Spinal cord (tissue), 10 donors: ENCODE measurements at places on chromosomes 5 and 9.

- DNase-seq = no peak
These were observed 15.6 kb downstream of the CIZ1 start for GRCh38 chr9:128175726-128176125.

GRCh38 chr9:27089706-27090105 is 19.3 kb upstream of the TEK start:
- no peak for DNase-seq

GRCh38 chr5:24294333-24294732 is 350.4 kb downstream of the CDH10 start:
- DNase-seq = no peak

DNA sequence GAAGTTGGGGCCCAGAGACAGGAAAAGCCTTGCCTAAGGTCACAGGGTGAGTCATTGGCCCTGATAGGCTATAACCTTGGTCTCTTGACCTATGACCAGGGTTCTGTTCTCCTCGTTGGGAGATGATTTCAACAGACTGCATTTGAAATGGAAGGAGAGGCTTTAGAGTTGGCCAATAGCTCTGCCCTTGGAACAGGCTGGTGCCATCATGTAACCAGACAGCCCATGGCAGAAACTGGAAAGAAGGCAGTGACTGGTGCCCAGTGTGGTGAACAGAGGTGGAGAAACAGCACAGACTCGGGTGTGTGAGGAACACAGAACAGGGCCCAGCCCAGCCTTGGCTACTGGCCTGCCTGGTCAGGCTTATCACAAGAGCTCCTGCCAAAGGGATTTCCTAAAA is 109.8 kb upstream of the SLC25A48 start:
- no peak for DNase-seq

- DNase-seq = peak; percentile 47
These were observed 74.7 kb downstream of the KIF24 start for GRCh38 chr9:34254141-34254913.

DNA sequence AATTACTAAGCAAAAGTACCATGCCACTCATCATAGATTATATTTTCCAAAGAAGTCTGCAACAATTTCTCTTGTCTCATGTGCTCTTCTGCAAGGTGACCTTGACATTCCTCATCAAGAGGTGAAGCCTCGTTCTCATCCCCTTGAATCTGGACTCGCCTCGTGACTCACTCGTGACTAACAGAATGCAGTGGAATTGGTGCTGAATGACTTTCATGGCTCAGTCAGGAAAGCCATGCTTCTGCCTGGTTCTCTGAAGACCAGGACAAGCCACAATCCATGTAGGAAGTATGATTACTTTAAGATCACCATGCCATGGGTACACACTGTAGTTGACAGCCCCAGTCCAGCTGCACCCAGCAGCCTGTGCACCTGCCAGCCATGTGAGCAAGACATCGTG is 335.8 kb downstream of the GADD45G start:
- DNase-seq = no peak

GRCh38 chr5:124872086-124872485 is 125.6 kb upstream of the ZNF608 start:
- no peak for DNase-seq

GRCh38 chr9:91346644-91347043 is 15.1 kb downstream of the AUH start:
- no peak for DNase-seq

GRCh38 chr9:121551985-121552753 is 52.5 kb upstream of the GGTA1 start:
- no peak for DNase-seq

GRCh38 chr5:91101600-91102379 is 281.3 kb downstream of the ARRDC3 start:
- DNase-seq = peak; percentile 92

GRCh38 chr9:91137391-91137790 is 224.3 kb downstream of the AUH start:
- DNase-seq = no peak

DNA sequence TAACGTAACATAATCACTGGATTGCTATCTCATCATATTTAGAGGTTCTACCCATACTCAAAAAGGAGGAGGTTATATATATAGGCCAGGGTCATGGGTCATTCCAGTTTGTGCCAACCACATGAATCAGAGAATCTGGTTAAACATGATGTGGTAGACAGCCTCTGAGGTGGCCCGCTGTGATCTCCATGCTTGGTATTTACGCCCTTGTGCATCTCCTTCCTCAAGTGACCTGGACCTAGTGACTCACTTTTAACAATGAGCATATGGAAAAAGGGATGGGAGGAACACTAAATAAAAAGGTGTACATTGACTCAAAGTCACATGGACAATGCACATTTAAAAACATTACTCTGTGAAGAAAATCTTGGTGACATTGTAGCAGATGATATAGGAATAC is 77.7 kb upstream of the CTNND2 start:
- no peak for DNase-seq

DNA sequence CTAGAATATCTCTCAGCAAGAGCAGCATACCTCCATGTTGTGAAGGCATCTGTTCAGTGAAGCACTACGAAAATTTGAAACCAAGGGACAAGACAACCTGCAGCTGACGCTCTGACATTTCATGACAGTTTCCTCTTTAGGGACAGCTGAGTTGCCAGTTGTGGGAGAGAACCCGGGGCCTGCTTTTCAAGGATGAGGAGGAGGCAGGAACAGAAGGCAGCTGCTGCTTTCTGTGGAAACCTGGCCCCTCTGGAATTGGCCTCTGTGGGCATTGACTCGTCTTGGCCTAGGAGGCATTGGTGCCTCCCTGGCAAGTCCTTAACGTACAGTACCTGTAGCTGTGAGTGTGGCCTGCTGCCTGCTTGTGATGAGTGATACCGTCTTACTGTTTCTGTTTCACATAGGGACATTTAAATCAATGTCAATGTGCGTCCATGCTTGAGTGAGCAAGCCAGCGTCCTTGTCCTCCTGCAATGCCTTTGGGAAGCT is 21.6 kb downstream of the SLC46A2 start:
- no peak for DNase-seq

DNA sequence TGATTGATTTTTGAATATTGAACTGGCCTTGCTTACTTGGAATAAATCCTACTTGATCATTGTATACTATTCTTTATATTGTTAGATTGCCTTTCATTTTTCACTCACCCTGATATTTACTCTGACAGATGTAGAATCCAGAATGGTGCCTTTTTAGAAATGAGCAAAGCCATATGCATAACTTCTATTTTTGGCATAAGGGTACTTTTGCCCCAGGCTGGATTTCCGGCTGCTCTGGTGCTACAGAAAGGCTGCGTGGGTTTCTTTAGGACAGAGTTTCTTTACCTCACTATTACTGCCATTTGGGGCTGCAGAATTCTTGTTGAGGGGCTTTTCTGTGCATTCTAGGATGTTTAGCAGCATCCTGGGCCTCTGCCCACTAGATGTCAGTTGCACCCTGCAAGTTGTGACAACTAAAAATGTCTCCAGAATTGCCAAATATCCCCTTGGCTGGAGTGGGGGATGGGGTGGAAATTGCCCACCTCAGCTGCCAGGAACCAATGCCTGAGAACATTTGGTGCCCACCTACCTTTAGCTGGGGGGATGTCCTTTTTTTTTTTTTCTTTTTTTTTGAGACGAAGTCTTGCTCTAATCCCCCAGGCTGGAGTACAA is 50.1 kb downstream of the SLC36A1 start:
- no peak for DNase-seq

DNA sequence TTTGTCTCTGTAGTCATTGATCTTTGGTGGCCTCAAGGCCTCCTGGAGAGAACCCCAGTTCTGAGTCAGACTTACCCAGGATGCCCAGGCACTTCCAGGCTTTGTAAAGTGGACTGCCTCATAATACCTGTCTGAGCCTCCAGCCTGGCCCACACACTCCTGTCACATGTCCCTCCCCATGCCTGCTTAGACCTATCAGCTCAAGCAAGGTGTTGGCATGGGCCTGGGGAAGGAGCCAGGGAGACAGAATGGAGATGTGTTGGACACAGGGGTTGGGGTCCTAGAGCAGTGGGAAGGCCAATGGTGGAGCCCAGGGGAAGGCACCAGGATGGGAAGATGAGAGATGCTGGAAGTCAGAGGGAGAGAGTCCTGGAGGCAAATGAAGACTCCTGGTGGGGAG is 136.2 kb downstream of the CFAP90 start:
- DNase-seq = no peak

GRCh38 chr5:54388409-54388808 is 67.1 kb upstream of the HSPB3 start:
- DNase-seq = no peak

DNA sequence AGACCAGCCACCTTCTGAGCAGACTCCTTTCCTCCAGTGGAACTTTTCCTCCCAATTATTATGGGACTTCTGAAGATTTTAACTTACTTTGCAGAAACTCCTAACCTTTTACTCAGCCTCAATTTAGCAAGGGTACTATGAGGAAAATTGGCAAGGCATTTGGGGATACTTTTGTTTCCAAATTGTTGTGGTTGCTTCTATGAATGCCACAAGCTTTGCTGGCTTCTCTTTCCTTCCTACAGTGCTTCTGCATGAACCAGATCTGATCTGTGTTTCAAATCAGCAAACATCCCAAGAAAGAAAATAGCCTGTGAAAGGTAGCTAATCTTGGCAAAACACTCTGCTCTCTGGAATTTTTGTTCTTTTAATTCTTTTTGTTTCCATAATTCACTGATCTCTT is 57.3 kb upstream of the TAF11L2 start:
- no peak for DNase-seq

DNA sequence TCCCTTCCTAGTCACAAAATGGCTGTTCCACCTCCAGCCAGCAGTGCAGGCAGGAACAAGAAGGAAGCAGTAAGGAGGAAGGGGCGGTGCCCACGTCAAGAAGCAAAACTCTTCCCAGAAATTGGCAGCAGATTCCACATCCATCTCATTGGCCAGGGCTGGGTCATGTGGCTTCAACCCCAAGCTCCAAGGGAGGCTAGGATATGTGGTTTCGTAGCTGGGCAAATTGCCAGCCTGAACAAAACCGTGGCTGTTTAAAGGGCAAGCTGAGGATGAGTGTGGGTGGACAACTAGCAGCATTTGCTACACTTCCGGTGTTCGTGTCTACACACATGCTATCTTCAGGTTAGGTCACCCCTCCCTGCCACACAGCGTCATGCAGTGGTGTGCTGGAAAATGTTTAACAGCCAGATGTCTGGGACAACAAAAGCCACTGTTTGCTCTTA is 92.1 kb upstream of the MAP1B start:
- peak; percentile 89 for DNase-seq

DNA sequence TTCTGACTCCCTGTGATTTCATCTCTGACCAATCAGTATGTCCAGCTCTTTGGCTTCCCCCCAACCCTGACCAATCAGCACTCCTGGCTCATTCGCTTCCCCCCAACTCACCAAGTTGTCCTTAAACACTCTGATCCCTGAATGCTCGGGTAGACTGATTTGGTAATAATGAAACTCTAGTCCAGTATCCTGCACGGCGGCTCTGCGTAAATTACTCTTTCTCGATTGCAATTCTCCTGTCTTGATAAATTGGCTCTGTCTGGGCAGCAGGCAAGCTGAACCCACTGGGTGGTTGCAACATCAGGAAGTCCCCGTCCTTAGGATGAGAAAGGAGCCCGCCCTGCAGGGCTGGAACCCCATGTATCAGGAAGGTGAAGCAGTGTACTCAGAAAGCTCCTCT is 10.4 kb downstream of the FCN2 start:
- DNase-seq = no peak

GRCh38 chr5:19235101-19235584 is 752.9 kb downstream of the CDH18 start:
- DNase-seq = no peak

DNA sequence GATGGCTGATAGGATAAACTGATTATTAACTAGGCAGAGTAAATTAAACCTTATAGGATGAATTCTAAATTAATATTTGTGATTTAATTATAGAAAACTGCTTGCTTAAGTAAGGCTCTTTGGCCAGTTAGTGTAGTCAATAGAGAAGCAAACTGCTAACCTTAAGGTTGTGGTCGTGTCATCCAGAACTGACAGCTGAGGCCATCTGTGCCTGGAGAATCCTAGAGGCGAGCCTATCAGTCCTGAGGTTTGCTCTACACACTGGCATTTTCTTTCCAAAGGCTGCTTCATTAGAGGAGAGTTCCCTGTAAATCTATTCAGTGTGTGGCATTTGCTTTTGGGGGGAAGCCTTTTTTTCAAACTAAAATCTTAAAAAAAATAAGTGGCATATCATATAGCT is 169.2 kb downstream of the MEF2C start:
- no peak for DNase-seq

DNA sequence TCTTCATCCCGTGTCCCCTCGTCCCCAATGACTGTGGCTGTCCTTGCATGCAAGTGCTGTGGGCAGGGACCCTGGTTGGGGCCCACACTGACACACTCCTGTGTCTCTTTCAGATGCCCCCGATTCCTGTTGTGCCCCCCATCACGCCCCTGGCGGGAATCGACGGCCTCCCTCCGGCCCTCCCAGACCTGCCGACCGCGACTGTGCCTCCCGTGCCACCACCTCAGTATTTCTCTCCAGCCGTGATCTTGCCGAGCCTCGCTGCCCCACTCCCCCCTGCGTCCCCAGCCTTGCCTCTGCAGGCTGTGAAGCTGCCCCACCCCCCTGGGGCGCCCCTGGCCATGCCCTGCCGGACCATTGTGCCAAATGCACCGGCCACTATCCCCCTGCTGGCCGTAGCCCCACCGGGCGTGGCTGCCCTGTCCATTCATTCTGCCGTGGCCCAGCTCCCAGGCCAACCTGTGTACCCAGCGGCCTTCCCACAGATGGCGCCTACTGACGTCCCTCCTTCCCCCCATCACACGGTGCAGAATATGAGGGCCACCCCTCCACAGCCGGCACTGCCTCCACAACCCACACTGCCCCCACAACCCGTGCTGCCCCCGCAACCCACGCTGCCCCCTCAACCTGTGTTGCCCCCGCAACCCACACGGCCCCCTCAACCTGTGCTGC is 75.0 kb downstream of the WNK2 start:
- DNase-seq = no peak

- no peak for DNase-seq
These were observed 127.7 kb upstream of the BASP1 start for GRCh38 chr5:17089690-17090089.

- DNase-seq = no peak
These were observed 80.1 kb upstream of the TNFAIP8 start for GRCh38 chr5:119275601-119276173.

DNA sequence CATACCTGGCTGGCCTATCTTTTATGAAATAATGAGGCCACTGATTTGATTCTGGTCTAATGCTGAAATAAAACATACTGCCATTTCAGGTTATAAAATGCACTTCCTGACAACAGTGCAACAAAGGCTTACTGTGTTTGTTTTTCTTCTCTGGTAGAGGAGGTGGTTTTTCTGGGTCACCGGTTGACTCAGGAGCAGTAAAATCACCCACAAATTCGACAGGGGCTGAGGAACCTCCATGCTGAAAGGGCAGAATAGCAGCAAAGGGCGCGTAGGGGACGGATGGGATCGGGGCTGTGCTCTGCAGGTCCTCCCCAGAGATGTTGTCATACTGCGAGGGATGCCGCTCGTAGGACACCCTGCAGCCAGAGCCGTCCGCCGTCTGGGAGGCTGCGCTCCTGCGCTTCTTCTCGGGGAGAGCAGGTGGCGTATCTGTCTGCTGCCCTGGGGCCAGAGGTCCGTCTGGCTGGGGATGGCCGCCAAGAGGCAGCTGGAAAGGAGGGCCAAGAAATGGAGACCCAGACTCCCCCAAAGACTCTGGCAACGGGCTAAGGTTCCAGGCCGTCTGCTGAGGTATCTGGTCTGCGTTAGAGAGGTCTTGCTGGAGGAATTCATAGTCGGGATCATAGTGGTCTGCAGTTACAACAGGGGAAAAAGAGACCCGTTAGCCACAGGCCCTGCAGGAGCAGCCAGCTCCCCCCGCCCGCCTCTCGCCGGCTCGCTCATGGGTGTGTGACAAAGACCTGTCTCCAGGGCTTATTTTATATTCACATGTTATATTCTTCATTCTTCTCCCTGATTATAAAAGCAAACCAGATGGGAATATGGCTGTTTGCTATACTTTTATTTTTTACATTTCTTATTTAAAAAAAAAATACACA is 80.7 kb downstream of the PRRT1B start:
- no peak for DNase-seq
